Smooth muscle cell of trachea (primary cell): ENCODE measurements at places on chromosomes 1 and 21. TPM values are rescaled to one million over a fixed set of nuclear protein-coding genes. Genes with fewer than 3 reads are reported as not detected.

Gene C1QC
- total RNA-seq, result not detected in 2 replicates

Gene ARHGEF16
- total RNA-seq, result not detected in 2 replicates

Gene LHX8
- total RNA-seq, result under 0.01 TPM in 1 of 2 replicates, not detected in the other

Gene KIF17
- total RNA-seq, result 1.5 and 4.1 TPM in 2 replicates

Gene SRGAP2
- 58.5 and 77.7 TPM in 2 replicates for total RNA-seq

Gene ATP1A2
- total RNA-seq, result 0.58 and 5.8 TPM in 2 replicates
